HepG2 (cell line): ENCODE measurements at places on chromosomes 5 and 9. TPM values are rescaled to one million over a fixed set of nuclear protein-coding genes. Genes with fewer than 3 reads are reported as not detected.
A peak's percentile ranks its signal among the peaks of the same experiment; 100 is the strongest.

GRCh38 chr9:99948896-99949295 is 42.4 kb downstream of the STX17 start:
- DNase-seq, result no peak

- no peak for DNase-seq
Observed at GRCh38 chr5:157168286-157168685, 2.2 kb upstream of the GARIN3 start.

DNA sequence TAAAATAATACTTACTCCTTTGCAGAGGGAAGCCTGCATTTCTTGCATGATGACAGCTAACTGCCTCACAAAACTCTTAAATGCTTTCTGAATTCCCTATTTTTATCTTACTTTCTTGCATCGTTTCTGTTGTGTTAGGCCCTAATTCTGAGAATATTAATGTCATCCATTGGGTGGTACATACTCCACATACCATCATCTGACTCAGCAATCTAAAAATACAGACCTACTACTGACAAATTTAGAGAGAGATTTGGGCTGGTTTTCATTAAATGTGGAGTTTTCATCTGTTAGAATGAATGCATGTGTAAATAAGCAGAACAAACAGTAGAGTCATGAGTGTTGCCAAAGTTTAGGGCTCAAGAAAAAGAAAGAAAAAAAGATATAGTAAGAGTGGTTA is 26.5 kb upstream of the KCNN2 start:
- no peak for DNase-seq

DNA sequence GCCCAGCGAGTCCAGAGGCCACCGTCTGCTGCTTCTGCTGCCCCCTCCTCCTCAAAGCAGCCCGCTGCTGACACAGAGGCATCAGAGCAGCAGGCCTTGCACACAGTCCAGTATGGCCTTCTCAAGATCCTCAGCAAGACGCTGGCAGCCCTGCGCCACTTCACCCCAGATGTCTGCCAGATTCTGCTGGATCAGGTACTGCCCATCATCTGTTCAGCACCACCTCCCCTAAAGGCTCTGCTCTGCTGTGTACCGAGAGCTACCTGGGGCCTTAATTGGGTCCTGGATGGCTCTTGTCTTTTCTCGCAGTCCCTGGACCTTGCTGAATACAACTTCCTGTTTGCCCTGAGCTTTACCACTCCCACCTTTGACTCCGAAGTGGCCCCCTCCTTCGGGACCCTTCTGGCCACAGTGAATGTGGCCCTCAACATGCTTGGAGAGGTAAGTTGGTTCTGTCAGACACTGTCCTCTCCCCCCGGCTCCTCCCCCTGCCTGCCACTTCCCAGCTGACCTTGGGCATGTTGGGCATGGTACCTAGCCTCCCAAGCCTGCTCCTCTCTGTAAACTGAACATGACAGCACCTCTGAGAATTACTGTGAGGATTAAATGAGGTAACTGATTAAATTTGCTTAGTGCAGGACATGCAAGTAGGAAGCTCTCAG is 22.7 kb downstream of the SH3GLB2 start:
- no peak for DNase-seq

RGS14 gene
- total RNA-seq, result 10.7 and 11.1 TPM in 2 replicates

DNA sequence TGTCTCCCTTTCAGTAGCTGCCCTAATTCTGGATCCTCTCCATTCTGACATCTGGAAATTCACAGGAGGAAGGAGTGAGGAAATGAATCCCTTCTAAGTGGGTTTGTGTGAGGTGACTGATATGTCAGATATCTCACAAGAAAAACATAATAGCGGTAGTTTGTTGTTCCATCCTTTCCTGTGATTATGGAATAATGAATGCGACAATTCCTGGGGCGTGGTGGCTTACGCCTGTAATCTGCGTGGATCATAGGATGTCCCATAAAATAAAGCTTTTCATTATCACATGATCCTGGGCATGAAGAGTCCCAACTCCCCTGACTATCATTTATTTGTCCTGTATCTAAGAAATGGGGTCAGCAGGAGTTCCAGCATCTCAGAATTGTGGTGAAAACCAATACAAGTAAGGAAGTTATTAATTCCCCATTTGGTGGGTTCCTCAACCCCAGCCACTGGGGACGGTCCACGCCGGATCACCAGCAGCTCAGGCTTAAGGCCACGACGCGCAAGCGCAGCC is 375 bp upstream of the C5orf24 start:
- no peak for DNase-seq

- no peak for DNase-seq
Observed at GRCh38 chr9:38181232-38181631, 112.2 kb upstream of the SHB start.

GRCh38 chr5:122311961-122312590 is at the start of gene SNCAIP:
Gene SNCAIP, plus strand, starts transcription at chr5:122312237. Its CDS starts 78,898 bp downstream, at chr5:122391135.
- DNase-seq, result no peak

- no peak for DNase-seq
Observed at GRCh38 chr5:1124205-1125029, 12.6 kb upstream of the SLC12A7 start.

DNA sequence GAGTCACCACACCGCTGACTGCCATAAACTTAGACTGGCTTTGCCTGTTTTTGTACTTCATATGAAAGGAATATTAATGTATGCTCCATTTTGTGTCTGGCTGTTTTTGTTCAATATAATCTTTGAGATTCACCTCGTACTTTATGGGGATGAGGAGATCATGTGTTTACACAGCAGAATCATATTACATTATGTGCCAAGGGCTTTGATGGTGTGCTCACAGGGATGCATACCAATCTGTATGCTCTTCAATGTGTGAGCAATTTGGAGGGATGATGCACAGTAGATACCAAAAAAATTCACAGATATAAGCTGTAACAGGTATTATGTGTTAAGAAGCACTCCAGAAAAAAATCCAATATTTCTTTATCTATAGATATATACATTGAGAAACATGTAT is 113.7 kb downstream of the GABRB2 start:
- no peak for DNase-seq

DNA sequence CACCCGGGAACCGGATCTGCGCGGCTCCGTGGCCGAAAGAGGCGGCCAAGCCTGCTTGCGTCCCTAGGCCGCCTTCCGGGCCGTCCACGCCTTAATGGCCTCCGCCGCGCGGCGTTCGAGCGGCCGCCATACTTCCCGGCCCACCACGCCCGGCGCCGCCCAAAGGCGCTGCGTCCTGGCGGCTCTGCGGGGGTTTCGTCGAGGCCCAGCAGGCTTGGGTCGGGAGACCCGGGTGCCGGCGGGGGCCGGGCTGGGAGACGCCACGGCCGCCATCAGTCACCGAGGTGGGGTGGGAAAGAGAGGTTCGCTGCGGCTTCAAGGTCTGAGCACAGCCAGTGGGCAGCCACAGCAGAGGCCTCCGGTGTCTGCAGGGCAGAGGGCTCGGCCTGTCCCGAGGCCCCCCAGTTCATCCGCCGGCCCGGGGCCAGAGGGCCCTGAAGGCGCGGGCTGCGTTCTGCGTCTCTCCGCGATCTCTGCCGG is 545.8 kb upstream of the CDH10 start:
- no peak for DNase-seq

DNA sequence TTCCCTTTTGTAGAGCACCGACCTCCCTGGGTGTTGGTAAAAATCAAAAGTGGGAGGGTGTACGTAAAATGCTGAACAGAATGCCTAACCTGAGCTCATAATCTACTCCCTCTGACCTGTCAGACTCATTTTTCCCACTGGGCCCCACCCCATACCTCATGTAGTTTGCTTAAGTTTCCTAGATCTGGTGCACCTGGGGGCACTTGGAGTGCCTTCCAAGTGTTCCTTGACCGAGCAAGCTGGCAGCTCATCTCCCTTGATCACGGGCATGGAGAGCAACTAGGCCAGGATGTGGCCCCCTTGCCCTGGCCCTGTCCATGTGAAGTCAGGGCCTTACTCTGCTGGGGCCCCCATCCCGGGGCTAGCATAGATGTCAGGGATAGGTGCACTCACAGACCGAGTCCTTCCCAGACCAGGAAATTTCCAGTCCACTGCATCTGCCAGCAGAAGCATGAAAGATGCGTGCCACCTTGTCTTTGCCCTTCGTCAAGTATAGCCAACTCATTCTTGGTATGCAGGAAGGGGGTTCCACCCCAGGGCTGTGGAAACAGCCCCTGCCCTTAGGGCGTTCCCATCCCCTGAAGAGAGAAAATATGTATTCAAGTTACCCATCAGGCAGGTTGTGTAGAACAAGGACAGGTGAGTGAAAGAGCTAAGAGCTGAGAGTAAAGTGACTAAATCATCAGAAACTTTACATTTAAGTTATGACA is 41.9 kb downstream of the SLC22A5 start:
- DNase-seq, result no peak

TCF7 gene
- 6.8 and 7.9 TPM in 2 replicates for total RNA-seq

DNA sequence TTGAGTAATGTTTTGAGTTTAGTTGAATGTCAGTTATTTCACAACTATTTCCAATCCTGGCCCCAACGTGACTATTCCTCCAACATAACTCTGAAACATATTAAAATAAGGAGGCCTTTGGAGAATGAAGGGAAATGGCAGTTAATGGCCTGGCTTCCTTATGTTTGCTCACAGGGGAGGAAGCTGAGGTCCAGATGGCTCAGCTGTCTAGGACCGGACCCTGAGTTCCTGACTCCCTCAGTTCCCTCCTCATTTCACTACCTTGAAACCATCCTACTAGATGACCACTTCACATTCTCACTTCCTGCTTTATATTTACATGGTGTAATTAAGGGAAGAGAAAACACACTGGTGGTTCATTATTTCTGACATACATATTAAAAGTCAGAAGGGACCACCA is 6.6 kb downstream of the OTULINL start:
- no peak for DNase-seq

DNA sequence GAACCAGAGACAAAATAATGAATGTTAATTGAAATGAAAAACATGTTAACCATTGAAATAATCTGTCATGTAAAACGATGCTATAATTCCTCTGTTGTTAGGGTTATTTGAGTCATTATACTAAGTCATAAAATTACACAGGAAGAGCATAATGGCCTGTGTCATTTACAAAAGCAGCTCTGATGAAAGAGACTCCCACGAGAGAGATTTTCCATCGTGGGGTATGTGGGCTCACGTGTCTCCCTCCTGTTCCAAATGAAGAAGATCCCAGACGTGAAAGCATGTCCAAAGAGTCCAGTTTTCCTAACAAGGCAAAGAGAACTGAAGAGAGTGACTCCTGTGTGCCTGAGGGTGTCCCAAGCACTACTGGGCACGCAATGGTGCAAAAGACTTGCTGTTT is 379.8 kb downstream of the SPOCK1 start:
- DNase-seq, result no peak

GRCh38 chr5:56566374-56567249 is 248.7 kb upstream of the MAP3K1 start:
- peak; percentile 66 for DNase-seq

- DNase-seq, result no peak
Observed at GRCh38 chr9:89526667-89527066, 28.8 kb upstream of the SEMA4D start.

- DNase-seq, result no peak
Observed at GRCh38 chr5:141951332-141951781, 6.6 kb downstream of the PCDH12 start.

GRCh38 chr5:54944364-54944763 is 41.0 kb downstream of the ESM1 start:
- no peak for DNase-seq

CMYA5 gene
- 0.13 and 0.18 TPM in 2 replicates for total RNA-seq

GRCh38 chr5:68288707-68289134 is 73.2 kb downstream of the PIK3R1 start:
- DNase-seq, result no peak

ARHGEF37 gene
- 0.27 TPM in 1 of 2 replicates, not detected in the other for total RNA-seq

DNA sequence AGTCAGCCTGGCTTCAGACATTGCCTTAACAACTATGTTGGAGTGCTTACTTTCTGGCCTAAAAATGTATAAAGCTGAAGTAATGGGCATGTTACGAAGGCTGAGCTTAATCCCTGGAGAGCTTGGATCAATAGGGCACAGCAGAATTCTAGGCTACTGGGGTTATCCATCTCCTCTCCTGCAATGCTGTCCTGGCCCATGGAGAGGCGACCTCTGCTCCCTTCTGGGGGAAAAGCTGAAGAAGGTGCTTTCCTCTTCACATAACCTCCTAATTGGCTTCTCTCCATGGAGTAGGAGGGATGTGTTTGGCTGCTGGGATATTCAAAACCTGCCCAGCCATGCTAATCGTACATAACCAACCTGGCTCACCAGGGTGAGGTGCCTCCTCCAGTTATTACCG is 403.5 kb downstream of the DMRT2 start:
- DNase-seq, result peak; percentile 3

DNA sequence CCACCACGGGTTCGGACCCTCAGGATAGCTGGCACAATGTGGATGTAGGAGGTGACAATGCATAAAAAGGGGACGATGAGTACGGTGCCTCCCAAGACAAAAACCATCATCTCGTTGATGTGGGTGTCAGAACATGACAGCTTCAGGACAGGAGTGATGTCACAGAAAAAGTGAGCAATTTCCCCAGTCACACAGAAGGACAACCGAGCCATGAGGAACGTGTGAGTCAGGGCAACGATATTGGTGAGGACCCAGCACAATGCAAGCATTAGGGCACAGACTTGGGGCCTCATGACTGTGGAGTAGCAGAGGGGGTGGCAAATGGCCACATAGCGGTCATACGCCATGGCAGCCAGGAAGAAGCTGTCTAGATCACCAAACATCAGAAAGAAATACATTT is 491 bp downstream of the OR1N1 start:
- no peak for DNase-seq

- no peak for DNase-seq
Observed at GRCh38 chr9:109411069-109411761, 86.9 kb downstream of the PTPN3 start.

QRFP gene
- total RNA-seq, result not detected in 2 replicates

GRCh38 chr5:109016300-109016699 is 268.6 kb downstream of the FER start:
- peak; percentile 20 for DNase-seq

PCDHGA6 gene
- 0.13 and 0.33 TPM in 2 replicates for total RNA-seq

DNA sequence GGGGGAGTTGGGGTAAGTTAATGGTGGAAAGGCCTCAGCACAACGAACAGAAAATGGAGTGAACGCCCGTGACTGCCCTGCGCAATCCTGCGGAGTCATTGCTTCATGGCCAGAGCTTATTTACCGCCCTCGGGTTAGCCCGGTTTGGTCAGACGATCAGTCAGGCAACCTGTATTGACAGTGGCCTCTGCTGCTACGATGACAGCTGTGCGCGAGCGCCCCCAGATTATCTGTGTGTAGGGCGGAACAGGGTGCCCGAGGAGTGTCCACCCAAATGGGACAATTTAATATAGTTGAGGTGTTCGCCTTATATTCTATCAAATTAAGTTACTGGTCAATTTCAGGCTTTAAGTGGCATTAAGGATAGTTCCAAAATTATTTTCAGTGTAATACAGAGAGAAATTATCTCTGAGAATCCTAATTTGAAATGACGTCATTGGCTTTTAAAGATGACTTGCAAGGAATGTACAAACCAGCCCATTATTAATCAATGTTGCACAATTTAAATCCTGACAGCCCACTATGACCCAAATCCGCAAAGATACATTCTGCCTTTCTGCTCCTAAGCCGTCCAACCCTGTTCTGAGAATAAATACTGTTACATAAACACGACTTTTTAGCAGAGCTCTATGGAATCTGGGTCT is 879 bp upstream of the UBQLN1 start:
- peak; percentile 84 for DNase-seq

GRCh38 chr9:95511952-95512708 is 4.6 kb downstream of the PTCH1 start:
- DNase-seq, result no peak
